ENCODE measurements at places on chromosomes 12 and 14.

- no peak for DNase-seq
These were observed 6.5 kb upstream of the KCNMB4 start for GRCh38 chr12:70359458-70360197.

DNA sequence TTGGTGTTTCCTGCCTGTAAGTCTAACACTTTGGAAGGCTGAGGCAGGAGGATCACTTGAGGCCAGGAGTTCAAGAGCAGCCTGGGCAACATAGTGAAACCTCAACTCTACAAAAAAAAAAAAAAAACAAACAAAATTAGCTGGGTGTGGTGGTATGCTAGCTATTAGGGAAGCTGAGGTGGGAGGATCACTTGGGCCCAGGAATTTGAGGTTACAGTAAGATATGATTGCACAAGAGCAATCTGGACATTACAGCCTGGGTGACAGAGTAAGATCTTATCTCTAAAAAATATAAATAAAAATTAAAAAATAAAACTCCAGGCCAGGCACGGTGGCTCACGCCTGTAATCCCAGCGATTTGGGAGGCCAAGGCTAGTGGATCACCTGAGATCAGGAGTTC is 39.8 kb upstream of the CMKLR1 start:
- no peak for DNase-seq

DNA sequence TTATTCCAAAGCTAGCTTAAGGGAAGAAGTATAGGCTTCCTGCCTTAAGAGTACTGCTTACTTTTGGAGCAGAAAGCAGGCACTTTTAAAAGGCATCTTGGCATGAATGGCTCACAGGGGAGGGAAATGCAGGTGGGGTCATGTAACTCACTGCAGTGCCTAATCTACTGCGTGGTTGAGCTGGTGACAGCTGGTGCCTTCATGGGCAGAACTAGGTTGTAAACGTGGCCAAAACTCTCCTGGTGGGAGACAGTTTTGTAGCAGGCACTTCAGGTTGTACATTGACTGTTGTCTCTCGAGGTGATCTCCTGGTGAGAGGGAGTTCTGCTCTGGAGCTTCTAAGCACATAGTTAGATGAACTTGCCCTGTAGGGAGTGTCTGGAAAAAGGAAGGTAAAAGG is 962.5 kb downstream of the DIO2 start:
- no peak for DNase-seq

DNA sequence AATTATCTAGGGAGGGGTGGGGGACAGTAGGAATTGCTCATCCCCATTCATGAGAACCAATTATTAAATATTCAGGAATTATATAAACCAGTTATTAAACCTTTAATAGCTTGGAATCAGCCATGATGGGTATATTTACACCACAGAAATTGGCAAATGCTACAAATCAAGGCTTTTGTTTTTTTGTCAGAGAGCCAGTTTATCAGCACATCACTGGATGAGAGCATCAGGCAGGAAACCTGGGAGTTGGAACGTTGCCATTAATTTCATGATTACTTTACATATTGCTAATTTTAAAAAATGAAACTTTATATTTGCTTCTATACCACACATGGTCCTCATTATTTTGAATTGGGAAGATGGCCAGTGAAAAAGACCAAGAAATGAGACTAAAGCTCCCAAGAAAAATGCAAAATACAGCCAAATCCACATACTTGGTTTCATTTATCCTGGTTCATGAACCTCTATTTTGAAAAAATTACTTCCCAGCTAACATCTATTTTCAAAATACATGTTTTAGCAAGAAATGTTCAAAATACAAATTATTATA is 48.4 kb downstream of the ATL1 start:
- no peak for DNase-seq

DNA sequence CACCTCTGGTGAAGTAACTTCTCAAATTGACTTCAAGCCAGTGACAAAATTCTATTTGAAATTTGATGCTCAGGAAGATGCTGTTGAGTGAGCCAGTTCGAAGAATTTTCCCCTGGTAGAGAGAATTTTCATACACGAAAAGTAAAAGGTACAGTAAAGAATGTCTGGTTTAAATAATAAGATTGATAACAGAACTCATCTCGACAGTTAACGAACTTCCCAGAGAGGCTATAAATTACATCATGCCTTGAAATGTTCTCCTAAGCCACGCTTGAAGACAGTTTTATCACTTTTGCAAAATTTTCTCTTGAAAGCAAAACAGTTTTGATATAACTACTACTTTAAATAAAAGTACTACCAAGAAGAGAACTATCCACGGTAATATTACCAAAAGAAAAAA is 14.4 kb upstream of the OR11G2 start:
- DNase-seq = no peak

GRCh38 chr14:91956616-91957015 is 9.1 kb upstream of the FBLN5 start:
- no peak for DNase-seq

GRCh38 chr12:22687361-22688076 is 62.5 kb downstream of the ETNK1 start:
- no peak for DNase-seq

GRCh38 chr14:50619569-50620141 is 48.5 kb downstream of the SAV1 start:
- DNase-seq = no peak

GRCh38 chr12:18257251-18257650 is 4.1 kb upstream of the PIK3C2G start:
- no peak for DNase-seq

GRCh38 chr12:32331133-32331532 is 68.2 kb upstream of the FGD4 start:
- DNase-seq = no peak

- DNase-seq = no peak
These were observed 56.5 kb upstream of the FOXN3 start for GRCh38 chr14:89473569-89473968.

DNA sequence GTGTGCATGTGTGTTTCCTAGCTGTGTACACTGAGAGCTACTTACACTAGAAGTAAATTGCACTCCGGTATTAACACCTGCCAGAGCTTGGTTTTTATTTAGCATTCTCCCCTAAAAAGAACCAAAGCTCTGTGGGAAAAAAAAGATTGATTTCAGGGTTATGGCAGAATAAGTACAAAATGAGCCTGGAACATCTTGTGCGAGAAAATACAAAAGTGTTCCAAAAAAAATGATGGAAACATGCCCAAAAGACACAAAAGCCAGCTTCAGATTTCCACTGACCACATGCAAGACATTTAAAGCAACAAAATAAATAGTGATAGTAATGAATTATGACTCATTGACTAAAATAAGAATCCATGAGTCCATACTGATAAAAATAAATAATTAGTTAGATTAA is 188.3 kb downstream of the GXYLT1 start:
- DNase-seq = no peak

- no peak for DNase-seq
These were observed 1.5 kb upstream of the EP400 start for GRCh38 chr12:131948166-131948712.

GRCh38 chr14:54804538-54805041 is 98.0 kb downstream of the GCH1 start:
- no peak for DNase-seq

GRCh38 chr12:116759783-116760621 is 21.9 kb downstream of the RNFT2 start:
- no peak for DNase-seq

DNA sequence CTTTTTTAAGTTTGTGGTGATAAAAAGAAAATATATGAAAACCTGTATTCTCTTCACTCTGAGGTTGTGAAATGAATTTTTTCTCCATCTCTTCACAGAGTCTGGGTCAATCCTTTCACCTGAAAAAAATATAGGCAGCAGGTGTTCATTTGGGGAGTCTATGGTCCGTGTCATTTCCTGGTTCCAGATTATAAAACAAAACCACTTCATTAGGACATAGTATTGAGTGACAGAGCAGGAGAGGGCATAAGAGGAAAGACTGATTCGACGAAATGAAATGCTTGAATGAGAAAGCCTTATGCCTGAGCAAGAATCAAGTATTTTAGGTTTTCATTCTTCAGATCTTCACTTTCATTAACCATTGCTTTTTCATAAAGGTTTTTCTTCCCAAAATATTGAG is 51.8 kb upstream of the NUAK1 start:
- DNase-seq = no peak

- DNase-seq = peak; percentile 84
These were observed 1.6 kb upstream of the DGKA start for GRCh38 chr12:55929306-55929791.

- DNase-seq = no peak
These were observed 36.3 kb upstream of the MAP3K9 start for GRCh38 chr14:70845601-70846000.

DNA sequence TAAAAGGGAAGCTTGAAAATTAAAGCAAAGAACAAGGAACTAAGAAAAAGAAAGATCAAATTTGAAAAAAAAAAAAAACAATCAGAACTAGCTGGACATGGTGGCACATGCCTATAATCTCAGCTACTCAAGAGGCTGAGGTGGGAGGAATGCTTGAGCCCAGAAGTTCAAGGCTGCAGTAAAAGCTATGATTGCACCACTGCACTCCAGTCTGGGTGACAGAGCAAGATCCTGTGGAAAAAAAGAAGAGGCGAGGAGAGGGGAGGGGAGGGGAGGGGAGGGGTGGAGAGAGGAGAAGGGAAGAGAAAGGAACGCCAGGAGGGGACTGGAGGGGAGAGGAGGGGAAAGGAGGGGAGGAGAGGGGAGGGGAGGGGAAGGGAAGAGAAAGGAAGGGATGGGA is 43.0 kb downstream of the EEA1 start:
- no peak for DNase-seq

DNA sequence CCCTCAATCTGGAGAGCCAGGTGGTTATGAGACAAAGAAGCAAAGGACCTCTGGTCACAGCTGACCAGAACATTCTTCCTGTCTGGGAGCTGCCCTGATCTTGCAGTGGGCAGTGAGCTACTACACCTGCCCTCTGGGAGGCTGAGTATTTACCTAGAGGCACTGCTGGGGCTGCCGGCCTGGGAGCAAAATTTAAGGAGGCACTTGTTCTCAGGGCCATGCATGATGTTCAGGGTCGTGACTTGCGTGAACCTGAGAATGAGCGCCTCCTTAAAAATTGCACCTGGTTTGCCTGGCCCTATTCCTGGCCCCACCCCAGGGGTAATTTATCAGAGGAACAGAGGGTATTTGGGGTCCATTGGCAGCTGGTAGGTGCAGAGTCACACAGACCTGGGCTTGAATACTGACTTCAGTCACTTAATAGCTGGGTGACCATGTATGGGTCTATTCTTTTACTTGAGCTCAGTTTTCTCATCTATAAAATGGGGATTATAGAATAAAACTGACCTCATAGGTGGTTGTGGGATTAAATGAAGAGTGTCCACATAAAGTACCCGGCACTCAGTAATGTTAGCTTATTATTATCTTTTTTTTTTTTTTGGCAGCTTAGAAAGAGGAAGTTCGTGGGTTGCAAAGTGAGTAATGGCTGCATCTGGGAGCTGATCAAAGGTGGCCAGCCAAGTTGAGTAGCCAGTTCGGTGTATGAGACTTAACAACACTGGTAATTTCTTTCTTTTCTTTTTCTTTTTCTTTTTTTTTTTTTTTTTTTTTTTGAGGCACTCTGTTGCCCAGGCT is 107.4 kb upstream of the MED13L start:
- no peak for DNase-seq

DNA sequence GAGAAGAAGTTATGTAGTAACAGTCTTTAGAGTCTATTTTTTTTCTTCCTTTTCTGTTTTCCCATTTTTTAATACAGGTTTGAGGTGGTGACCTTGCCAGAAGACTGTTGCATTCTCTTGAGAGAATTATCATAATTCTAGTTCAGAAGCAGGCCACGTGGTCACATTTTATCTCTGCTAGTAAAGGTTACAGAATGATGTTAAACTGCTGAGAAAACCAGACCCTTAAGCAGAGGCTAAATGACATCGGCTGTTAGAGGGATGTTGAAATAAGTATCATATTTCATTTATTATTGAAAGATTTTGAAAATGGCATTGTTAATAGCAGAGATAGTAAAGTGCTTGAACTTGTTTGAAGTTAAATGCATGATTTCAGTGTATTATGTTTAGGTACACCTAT is 49.2 kb downstream of the BRMS1L start:
- DNase-seq = no peak
